ENCODE measurements at places on chromosomes 12 and 14.
A peak's percentile ranks its signal among the peaks of the same experiment; 100 is the strongest.

GRCh38 chr12:20210621-20211215 is 157.6 kb upstream of the PDE3A start:
- DNase-seq = no peak

DNA sequence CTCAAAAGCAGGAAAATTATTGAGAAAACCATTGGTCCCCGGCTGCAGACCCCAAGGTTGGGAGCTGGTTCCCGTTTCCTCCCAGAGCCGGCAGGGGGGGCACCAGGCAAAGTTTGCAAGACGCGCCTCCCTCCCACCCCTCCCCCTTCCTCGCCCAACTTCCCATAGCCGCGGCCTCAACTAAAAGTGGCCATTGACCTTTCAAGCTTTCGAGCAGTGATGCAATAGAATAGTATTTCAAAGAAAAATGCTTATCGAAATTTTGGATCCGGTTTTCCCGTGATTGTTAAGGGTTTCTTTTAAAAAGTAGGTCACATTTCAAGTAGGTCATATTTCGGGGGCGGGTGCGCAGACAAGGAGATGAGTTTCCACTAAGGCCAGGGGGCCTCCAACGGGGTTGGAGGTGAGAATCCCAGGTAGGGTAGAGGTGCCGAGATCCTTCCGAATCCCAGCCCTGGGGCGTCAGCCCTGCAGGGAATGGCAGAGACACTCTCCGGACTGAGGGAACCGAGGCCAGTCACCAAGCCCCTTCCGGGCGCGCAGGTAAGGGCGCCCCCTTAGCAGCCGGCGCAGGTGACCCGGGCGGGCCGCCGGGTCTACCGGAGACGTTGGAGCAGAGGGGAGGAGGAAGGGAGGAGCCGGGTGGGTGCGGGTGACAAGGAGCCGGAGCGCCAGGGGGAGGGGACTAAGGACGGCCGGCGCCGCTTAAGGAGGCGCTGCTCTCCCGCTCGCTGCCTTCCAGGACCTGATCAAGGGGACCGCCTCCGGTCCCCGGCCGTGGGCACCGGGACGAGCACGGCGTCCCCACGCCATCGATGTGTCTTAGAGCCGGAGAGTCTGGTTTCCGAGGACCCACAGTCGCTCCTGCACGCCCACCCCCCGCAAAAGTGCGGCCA is 2.6 kb upstream of the SOCS2 start:
- peak; percentile 97 for DNase-seq

GRCh38 chr12:27142101-27142721 is 59.8 kb upstream of the C12orf71 start:
- no peak for DNase-seq

- no peak for DNase-seq
These were observed 62.8 kb downstream of the TSHR start for GRCh38 chr14:81018251-81018650.

- DNase-seq = no peak
These were observed 151.7 kb upstream of the DDHD1 start for GRCh38 chr14:53304726-53305381.

- DNase-seq = no peak
These were observed 102.0 kb upstream of the MYL2 start for GRCh38 chr12:111022386-111022785.

DNA sequence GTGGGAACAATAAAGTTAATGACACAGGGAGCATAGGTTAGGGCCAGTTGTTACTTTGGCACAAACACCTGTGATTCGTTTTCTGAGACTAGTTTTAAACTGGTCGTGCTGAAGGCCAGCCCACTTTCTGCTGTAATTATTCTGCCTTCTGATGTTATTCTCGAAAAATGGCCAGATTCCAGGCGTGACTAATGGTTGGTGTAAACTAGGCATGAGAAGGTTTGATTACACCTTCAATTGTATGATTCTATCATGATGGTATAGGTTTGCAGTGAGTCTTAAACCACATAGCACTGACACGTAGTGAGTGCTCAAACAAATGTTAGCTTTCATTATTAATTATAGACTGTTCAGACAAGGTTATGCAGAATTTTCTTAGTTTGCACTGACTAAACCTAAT is 39.0 kb downstream of the CKB start:
- DNase-seq = no peak

DNA sequence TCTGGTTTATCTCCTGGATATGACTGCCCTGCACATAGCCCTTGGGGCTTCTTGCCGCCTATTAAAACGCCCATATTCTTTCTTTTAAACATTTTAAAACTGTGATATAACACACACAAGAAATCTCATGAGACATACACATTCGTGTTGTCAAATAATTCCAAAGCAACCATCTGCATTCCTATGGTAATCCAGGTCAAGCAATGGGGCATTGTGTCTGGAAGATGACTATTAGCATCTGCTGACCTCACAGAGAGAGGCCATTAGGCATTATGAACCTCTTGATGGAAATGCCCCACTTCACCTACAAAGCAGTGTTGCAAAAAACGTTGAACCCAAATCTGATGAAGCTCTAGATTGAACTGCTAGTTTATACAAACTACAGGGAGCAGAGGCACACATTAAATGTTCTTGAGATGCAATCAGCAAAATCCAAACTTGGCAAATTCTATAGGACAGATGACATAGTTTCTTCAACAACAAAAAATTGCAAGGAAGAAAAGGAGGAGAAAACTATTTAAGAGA is 513.8 kb upstream of the CCDC196 start:
- no peak for DNase-seq

DNA sequence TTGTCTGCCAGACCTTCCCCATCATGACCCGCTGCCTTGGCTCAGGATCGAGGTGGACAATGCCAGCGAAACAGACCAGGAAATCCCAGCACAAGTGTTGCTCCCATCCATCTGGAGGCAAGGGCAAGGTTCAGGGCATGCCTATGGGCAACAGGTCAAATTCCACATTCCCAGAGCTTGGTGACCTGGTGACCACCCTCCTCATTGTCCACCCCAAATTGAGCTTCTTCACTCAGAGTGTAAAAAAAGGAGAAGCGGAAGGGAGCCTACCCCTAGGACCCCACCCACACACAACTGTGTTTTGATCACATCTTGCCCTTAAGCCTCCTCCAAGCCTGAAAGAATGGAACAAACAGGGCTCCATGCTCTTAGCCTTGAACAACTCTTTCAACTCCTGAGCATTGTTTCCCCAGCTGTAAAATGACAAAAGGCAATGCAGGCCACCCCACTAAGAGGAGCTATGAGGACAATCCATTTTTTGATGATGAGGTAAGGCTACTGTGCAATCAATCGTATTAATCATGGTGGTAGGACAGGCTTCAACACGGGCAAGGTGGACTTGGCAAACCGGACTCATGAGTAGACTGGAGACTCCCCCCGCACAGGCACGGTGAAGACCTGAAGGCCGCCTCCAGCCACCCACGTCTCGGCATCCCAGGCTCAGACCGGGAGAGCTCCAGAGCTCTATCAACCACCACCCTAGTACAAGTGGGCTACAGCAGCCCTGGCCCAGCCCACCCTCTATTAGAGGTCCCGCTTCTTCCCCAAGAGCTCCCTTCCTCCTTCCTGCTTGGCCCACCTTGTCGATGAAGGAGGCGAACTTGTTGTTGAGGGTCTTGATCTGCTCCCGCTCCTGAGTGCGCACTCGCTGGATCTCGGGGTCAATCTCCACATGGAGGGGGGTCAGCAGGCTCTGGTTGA is 866 bp downstream of the KRT79 start:
- DNase-seq = no peak

- no peak for DNase-seq
These were observed 41.2 kb downstream of the SLC38A1 start for GRCh38 chr12:46227616-46228015.

GRCh38 chr12:93957168-93957567 is 191.2 kb upstream of the PLXNC1 start:
- DNase-seq = no peak

DNA sequence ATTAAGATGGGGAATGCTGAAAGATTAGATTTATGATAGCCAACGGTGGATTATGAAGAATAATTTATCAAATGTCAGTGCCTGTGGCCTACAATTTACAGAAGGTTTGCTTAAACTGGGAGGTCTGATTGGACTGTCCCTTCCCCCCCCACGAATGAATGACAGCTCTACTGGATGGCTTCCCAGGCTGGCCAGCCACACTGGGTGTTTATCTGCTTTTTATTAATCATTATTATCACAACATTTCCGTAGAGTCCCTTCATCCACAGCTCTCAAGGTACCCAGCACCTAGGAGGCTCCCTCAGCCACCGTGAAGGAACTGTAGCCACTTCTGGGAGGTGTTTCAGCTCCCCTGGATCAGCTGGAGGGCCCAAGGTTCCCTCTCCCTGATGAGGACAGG is 78.9 kb downstream of the ADCK1 start:
- no peak for DNase-seq

GRCh38 chr12:57000393-57000792 is 6.0 kb downstream of the ZBTB39 start:
- DNase-seq = no peak

GRCh38 chr12:111154147-111154834 is 214.6 kb downstream of the PHETA1 start:
- DNase-seq = no peak

- no peak for DNase-seq
These were observed 299.2 kb upstream of the FKBP4 start for GRCh38 chr12:2495417-2496112.

DNA sequence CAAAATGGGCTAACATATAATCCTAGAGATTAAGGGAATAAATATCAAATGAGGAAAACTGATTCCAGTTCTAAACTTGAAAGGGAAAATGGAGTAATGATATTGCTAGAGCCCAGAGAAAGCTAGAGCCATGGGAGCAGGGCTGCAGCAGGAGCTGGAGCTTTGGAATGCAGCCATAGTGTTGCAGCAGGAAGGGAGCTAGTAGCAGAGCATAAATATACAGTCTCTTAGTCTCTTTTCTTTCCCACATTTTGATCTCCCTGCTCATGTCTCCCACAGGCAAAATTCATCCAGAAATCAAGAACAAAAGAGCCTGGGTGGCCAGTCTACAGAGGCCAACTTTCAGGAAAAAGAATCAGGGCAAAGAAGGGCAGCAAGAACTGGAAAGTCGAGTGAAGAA is 253.7 kb downstream of the ATXN7L3B start:
- DNase-seq = no peak

GRCh38 chr14:59252772-59253500 is 64.5 kb downstream of the DAAM1 start:
- DNase-seq = no peak

- no peak for DNase-seq
These were observed 332.5 kb downstream of the CEP128 start for GRCh38 chr14:80609055-80609454.

DNA sequence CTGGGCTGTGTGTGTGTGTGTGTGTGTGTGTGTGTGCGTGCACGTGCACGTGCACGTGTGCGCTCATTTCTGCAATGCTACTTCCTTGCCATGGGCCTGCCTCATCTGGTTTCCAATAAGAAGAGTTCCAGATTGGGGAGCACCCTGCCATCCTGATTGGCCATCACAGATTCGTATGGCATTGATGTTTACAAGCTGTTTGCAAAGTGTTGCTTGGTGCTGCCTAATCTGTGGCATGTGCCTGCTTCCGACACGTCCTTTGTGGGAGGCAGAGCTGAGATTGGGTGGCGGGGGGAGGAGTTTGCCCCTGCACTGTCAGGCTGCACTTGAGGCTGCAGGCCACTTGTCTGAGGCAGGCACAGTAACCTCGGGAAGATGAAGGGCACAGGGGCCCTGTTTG is 39.2 kb downstream of the SAMD4A start:
- DNase-seq = no peak

- no peak for DNase-seq
These were observed 3.5 kb upstream of the KLC1 start for GRCh38 chr14:103625356-103626095.

DNA sequence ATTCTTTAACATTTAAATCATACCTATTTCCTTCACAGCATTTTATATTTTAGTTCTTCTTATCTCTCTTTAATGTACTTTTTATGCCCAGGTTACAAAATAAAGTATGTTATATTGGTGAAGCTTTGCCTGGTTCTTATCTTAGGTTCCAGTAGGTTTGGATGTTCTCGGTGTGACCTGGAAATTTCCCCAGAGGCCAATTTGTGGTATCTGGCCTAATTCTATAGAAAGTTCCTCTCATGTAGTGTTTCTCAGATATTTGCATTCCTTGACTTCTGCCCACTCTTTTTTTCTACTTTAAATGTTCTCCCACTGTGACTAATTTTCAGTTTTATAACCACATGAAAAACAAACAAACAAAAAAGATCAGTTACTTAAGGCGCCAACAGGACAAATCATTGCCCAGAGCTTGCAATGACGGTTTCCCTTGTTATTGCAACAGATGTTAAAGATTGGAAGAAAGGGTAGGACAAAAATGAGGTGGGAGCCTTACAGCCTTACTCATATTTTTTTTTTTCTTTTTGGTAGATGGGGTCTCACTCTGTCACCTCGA is 41.2 kb upstream of the PPM1H start:
- DNase-seq = no peak

DNA sequence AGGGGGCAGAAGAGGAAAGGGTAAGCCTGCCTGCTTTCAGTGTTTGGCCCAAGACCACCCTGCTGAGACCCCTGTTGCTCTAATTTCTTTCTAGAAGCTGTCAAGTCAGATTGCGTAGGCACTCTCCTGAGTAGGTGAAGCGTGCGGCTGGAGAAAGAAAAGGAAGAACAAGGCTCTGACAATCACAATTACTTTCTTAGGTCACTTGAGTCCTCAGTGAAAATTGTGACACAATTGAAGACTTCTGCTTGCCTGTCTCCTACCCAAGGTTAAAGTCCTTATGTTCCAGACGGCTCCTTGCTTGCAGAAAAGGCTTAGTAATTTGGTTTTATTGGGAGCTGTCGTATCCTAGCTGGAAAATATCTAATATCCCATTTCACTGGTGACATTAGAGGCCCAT is 721 bp upstream of the CTSG start:
- no peak for DNase-seq

DNA sequence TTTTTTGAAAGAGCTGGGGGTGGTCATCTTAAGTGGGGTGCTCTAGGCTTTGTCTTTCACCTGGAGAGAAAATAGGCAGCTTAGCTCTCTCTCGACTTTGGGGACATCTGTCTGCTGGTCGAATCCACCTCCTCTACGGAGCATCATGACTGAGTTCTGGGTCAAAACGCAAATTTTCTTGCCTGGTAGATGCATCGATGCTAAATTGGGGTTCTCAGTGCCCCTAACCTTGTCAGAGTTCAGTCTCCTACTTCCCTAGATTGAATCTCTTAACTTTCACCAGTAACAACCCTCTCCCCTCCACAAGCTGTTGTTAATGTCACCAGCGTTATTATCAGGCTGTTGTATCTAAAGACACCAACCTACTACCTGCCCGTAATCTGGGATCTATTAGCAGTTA is 682 bp downstream of the FLRT2 start:
- DNase-seq = no peak

DNA sequence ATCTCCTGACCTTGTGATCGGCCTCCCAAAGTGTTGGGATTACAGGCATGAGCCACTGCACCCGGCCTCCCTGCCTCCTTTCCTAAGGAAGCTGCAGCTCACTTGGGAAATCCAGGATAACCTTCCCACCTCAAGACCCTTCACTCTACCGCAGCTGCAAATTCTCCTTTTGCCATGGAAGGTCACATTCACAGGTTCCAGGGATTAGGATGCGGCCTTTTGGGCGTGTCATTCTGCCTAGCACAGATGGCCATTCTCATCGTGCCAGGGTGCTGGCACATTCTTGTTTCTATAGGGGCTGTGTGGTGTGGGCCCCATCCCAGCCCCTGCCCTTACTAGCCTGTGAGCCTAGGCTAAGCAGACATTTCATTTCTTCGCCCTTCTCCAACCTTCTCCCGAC is 219.9 kb downstream of the CHST11 start:
- no peak for DNase-seq
